ENCODE measurements at places on chromosomes 3 and 15.

DNA sequence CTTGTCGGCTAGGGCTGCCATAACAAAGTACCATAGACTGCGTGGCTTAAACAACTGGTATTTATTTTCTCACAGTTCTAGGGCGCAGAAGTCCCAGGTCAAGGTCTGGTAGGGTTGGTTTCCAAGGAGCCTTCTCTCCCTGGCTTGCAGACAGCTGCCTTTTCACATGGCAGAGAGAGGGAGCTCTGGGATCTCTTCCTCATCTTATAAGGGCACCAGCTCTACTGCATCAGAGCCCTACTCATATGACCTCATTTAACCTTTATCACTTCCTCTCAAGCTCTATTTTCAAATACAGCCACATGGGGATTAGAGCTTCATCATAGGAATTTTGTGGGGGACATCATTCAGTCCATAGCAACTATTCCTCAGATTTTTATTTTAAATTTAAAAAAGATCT, 17.6 kb upstream of the PAQR9 start:
- no peak for DNase-seq

DNA sequence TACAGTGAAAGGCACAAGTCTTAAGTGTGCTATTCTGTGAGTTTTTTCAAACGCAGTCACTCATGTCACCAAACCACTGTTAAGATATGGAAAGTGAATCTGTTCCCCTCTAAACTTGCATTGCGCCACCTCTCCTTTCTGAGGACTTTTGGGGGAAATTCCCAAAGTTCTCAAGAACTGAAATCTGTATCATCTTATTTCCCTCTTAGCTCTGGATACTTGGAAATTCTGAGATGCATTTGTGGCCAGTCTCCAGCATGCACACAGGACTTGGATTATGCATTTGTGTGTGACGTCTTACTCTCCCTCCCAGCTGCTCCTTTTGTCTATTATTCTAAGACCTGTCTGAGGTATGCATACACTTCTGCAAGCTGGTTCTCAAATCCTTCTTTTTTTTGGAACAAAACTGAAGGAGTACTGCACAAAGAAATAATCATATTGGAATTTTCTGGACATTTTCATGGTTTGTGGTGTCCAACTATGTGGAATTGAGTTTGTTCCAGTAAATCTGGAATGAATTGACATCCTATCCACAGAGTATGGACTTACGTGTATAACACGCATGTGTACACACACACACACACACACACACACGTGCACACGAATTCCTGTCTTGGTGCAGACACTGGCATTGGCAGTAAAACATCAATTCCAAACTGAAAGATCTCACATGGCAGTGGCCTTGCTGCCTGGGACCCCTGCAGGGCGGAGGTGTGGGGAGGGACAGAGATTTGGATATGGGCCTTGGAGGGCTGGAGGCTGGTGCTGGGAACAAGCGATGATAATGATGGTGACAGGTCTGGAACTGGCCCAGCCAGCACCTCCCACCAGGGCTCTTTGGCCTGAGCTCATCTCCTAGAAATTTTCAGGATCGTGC, 8.2 kb upstream of the LCTL start:
- no peak for DNase-seq

DNA sequence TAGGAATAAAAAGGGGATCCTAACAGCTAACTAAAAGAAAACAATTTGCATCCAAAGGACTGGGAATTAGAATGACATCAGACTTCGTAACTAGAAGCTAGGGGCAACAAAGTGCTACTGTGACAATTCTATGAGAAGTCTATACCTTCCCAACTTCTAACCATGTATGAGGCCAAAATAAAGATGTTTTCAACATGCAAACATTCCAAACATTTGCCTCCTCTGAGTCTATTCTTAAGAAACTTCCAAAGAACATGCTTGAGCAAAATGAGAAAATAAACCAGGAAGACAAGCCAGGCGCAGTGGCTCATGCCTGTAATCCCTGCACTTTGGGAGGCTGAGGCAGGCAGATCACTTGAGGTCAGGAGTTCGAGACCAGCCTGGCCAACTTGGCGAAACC, 13.1 kb upstream of the RNF7 start:
- no peak for DNase-seq

GRCh38 chr3:156577736-156578135, 22.8 kb upstream of the SSR3 start:
- DNase-seq = peak; percentile 56

DNA sequence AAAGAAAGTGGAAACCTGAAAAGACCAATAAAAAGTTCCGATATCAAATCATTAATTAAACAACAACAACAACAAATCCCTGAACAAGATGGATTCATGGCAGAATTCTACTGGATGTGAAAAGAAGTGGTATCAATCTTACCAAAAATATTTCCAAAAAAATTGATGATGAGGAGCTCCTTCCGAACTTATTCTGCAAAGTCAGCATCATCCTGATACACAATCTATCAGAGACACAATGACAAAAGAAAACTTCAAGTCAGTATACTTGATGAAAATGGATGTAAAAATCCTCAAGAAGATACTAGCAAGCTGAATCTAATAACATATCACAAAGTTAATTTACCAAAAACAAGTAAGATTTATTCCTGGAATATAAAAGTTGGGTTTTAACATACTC, 881.8 kb downstream of the SI start:
- no peak for DNase-seq

DNA sequence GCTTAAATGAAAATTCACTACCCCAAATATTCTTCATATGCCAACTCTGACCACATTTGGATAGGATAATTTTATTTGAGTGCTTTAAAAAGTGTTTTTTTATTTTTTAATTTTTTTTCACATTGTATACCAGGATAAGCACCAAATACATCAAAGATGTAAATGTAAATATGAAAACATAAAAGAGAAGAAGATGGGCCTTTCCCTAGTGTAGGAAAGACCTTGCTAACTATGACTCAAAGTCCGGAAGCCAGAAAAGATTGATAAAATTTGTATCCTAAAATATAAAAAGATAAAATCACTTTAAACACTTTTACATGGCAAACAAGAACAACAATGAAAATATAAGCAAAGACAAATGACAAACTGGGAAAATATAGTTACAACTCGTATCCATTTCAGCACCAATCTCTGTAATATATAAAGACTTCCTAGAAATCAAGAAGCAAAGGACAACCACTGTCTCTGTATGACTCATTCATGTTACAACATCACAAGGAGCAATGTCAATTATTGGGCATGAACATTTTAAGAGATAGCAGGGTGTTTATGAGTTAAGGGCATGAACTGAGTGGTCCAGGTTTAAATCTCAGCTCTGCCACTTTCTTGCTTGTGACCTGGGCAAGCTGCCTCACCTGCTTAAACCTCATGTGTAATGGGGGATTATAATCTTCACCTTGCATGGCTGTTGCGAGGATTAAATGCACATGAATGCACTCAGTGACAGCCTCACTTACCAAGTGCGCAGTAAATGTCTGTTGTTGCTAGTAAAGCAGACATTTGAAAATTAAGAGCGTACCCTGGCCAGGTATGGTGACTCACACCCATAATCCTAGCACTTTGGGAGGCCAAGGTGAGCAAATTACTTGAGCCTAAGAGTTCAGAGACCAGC, 25.3 kb upstream of the ARHGEF3 start:
- no peak for DNase-seq

- no peak for DNase-seq
Observed at GRCh38 chr3:104901396-104901795, 465.3 kb upstream of the ALCAM start.

GRCh38 chr3:52471371-52472238, 16.2 kb downstream of the NISCH start:
- DNase-seq = peak; percentile 50

DNA sequence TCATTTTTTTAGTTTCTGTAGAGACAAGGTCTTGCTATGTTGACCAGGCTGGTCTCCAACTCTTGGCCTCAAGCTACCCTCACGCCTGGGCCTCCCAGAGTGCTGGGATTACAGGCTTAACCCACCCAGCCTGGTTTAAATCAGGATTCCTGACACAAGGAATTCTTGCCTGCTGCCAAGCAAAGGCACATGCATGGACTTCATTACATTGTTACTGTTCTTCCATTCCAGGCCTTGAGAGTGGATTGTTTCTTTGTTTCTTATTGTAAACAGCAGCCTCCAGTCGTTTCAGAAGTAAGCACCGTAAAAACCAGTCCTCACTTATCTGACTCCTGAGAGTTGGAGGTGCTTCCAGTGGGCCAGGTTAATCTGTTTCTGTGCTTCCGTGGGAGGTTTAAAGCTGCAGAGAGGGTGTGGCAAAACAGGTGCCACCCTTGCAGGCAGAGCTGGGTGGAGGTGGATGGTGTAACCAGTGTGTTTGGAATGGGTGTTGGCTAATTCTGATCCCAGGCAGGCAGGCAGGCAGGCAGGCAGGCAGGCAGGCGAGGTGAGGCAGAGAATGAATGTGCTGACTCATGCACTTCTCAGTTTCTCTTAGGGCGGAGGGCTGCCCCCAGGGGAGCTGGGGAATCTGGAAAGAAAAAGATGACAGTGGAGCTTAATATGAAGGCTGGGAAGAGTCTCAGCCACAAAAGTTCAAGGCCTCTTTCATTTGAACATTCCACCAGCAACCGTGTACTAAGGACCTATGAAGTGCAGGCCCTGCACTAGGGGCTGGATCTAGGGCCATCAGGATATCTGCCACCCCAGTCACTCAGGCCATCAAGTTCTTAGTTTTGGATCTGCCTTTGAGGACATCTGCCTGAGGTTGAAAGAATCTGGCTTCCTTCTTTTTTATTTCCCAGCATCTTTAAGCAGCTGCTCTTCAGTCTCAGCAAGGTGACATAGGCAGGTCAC, 37.0 kb upstream of the CDCP1 start:
- DNase-seq = peak; percentile 88

- DNase-seq = peak; percentile 39
Observed at GRCh38 chr3:11350374-11350773, 78.2 kb downstream of the ATG7 start.

GRCh38 chr15:42193383-42193782, 14.7 kb downstream of the VPS39 start:
- DNase-seq = no peak

- DNase-seq = no peak
Observed at GRCh38 chr15:60395276-60396011, 2.3 kb downstream of the ANXA2 start.

DNA sequence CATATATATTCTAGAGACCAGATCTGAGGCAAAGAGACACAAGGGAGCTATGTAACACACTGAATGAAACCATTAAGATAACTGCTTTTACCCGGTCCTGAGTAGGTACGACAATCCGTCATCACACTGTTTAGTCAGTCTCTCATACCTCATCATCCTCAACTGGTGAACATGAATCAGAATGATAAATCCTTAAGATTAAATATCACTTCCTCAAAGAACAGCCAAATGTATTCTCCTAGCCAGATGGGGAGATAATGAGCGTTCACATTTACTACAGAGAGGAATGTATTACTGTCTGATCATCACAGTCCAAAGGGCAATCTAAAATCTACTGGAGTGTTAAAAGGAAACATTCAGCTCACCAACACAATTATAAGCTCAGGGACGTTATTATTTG, 319.4 kb upstream of the STAC start:
- DNase-seq = peak; percentile 83

GRCh38 chr15:78224023-78224411, 10.3 kb downstream of the ACSBG1 start:
- DNase-seq = no peak

GRCh38 chr3:85801955-85802354, 843.2 kb downstream of the CADM2 start:
- peak; percentile 18 for DNase-seq

DNA sequence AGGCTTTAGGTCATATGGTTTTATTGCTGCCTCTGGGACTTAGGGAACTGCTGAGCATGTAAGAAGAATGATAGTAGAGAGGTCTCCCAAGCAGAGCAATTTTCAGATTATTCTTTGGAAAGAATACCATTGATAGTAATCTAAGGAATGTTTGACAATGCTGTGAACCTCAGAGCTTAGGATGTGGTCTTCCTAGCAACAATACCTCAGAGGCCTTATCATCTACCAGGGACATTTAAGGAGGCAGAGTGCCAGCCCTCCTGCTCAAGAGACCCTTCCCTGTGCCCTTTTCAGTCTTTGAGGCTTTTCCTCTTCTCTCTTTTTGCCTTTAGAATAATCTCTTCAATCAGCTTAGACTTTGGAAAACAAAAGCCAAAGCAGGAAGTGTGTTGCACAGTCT, 272.1 kb downstream of the OXSM start:
- no peak for DNase-seq

DNA sequence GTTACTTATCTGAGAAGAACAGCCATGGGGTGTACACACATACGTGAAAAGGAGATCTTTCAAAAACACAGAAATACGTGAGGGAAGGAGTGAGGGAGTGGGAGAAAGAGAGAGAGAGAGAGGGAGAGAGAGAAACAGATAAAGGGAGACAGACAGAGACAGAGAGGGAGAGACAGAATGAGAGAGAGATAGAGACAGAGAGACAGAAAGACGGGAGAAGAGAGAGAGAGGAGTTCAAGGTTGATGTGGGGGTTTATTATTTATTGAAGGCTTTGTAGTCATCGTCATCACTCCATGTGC, 64.0 kb downstream of the CHST2 start:
- no peak for DNase-seq

DNA sequence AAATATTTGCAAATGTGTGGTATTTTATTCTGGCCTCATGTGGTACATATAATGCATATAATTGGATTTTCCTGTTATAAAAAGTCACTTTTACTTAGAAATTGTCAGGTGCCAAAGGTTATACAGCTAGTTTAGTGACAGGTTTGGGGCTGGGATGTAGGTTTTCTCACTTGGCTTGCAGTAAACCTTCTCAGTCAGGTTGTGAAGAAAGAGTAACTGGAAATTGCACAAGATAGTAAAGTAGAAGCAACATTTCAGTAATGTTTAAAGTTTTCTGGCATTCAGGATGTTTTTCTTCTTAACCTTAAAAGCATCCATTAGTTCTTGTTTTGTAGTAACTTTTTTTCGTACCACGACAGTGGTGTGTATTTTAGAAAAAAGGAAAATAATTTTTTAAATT, 53.9 kb downstream of the MEF2A start:
- no peak for DNase-seq

- DNase-seq = no peak
Observed at GRCh38 chr3:136992115-136992514, 34.3 kb downstream of the IL20RB start.

- DNase-seq = peak; percentile 43
Observed at GRCh38 chr3:157865352-157866000, 240.7 kb downstream of the SHOX2 start.

GRCh38 chr3:114632757-114633424, 339.1 kb downstream of the TIGIT start:
- no peak for DNase-seq

DNA sequence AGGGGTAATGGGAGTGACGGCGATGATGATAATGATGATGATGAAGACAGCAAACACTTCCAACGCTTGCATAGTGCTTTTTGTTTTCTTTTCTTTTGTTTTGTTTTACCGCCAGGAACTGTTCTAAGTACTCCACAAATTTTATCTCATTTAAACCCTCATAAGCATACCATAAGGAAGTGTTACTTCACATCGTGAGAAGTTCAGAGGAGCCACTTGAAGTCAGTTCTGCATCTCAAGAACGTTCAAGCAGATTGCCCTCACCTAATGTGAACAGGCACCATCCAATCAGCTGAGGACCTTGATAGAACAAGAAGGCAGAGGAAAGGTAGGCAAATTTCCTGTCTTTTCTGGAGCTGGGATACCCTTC, 104.1 kb downstream of the LSM3 start:
- DNase-seq = no peak
